ENCODE measurements at places on chromosomes 2 and 18.

DNA sequence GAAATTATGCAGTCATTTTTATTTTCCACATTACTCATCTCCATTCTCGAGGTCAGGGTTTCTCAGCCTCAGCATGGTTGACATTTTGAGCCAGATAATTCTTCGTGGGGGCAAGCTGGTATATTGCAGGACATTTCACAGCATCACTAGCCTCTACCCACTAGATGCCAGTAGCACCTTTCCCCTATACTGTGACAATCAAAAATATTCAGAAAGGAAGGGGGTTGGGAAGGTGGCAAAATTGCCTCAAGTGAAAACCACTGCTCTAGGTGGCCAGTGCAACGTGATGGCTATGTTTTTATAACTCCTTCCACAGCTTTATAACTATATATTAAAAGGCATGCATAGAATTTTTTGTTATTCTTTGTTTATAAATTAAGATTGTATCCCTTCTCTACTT is 294.5 kb downstream of the CNTNAP5 start:
- DNase-seq: no peak

DNA sequence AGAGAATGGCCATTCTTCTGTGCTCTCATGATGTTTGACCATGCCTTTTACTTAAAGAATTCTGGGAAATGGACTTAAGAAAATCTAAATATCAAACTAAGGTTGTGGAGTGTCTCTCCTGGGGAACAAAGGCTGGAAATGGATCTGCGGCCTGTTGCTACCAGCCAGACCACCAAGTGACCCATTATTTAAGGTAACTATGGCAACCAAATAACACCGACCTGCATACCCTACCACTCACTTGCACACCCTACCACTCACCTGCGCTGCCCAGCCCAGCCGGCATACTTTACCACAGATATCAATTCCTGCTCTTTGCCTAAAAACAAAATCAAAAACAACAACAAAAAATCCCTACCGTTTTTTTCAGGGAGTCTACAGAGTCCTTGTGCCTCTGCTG is 203.2 kb downstream of the NBAS start:
- no peak for DNase-seq

DNA sequence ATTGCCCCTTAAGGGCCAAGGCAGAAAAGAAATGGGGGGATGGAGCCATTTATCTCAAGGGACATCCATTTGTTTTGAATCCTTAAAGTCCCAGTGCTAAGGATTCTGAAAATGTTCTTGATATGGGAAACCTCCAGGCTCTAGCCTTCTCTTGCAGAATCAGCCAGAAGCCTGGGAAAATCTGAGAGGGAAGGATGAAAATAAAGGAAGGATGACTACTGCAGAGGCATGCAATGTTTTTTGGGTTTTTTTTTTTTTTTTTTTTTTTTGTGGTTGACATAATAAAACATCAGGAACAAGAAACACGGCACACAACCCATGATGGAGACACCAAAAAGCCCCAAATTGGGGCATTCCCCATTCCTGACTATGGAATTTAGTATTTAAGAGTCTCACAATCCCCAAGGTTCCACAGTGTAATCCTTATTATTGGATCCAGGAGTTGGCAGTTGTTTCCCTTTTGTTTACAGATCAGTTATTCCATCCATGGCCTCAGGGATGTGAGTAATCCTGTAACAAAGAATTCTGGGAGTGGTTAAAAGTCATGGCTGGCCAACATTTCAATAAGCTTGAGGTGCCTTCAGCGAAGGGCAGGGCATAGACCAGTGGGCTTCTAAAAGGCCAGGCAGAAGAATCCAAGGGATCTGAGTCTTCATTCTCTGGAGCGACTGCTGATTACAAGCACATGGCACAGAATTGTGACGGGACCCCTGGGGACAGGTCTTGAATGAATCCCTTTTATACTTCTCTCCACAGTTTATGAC is 337.5 kb downstream of the GULP1 start:
- DNase-seq: no peak

- no peak for DNase-seq
Measured at GRCh38 chr2:240423788-240424191, 11.7 kb upstream of the GPC1 start.

- DNase-seq: peak; percentile 39
Measured at GRCh38 chr2:129801575-129801974, 177.9 kb upstream of the RAB6C start.

GRCh38 chr2:102239344-102239743 is 52.5 kb downstream of the IL1RL2 start:
- DNase-seq: no peak

- DNase-seq: no peak
Measured at GRCh38 chr2:208074610-208075356, 49.5 kb upstream of the PLEKHM3 start.

DNA sequence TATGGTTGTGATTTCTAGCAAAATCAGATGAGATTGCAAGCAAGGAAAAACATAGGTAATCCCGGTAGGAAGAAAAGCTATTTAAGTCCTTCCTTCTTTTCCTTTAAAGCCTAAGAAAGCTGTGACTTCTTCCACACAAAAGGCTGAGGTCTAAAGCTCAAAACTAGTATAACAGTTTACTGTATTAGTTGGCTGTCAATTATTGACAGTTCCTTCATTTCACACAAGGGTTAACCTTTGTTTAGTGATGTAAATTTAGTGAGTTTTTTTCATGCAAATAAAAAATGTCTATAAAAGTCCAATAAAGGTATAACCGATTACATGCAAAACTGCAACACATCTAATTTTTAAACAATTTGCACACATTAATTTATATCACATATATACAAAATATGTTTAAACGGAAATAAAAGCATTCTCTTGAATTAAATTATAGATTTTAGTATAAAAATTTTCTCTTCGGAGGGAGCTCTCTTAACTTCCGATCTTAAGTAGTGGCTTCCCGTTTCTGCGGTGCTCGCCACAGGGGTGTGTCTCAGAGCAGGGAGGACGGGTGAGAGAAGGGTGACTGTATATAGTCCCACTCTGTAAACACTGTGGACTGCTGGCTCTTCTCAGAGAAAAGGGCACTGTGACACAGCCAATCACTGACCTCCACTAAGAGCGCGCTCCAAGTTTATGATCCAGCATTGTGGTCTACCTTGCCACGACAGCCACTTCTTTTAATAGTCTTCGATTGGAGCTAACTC is 33.4 kb downstream of the TTR start:
- DNase-seq: no peak

DNA sequence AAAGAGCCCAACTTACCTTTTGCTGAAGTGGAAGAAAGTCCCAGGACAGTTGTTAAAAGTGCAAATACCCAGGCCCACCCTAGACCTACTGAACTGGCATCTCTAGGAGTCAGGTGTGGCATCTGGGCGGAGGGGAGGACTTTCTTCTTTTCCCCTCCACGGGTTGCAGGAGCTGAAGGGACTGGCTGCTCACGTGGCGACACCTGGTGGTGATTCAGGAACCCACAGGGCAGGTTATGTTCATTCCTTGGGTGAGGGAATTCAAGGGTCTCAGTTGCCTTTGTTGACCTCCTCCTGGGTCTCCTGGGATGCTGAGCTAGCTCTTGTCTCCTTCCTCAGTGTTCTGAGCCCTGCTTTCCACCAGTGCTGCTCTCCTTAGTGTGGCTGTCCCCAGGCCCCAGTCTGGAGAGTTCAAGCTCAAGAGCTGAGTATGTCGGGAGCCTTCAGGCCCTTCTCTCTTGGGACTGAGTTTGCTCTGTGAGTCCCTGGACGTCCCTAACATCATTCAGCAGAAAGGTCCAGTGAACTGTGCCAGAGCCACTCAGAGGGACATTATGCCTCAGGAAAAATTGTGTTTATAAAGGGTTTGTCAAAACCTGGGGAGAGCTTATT is 56.9 kb downstream of the DYSF start:
- peak; percentile 81 for DNase-seq

DNA sequence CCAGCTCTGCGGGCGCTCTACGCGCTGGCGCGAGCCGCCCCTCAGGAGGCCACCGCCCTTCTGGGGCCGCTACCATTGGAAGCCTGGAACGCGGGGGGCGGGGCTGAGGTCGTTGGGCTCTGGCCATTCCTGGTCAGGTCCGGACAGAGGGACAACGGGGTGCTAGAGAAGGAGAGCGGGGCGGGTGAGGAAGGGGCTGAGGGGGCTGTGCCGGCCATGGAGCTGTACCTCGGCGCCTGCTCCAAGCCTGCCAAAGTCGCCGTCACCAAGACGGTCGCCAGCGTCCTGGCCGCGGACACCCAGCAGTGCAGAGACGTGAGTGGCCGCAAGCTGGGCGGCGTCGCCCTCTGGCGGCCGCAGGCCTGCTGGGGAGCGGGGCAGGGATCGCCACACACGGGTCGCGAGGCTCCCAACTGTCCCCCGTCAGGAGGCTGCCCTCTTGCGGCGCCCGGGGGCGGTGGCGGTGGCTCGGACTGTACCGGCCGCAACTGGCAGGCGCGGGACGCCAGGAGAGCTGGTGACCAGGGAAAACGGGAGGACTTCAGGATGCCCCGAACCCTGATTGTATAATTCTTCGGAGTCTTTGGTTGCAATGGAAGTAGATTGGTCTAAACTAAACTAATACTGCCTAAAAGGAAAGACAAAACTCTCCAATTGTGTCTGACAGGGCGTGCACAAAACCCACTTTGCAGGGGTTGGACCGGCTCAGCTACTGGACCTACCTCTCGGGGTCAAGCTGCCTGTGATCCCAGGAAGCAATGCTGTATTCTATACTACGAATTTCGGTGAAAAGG is at the start of gene FSIP2:
Gene FSIP2 (plus strand): TSS at position 126 of the 794 bp plus-strand sequence. CDS start 91 bp downstream, at position 217.
- peak; percentile 60 for DNase-seq

GRCh38 chr18:12796448-12796847 is 87.6 kb downstream of the PTPN2 start:
- DNase-seq: no peak

DNA sequence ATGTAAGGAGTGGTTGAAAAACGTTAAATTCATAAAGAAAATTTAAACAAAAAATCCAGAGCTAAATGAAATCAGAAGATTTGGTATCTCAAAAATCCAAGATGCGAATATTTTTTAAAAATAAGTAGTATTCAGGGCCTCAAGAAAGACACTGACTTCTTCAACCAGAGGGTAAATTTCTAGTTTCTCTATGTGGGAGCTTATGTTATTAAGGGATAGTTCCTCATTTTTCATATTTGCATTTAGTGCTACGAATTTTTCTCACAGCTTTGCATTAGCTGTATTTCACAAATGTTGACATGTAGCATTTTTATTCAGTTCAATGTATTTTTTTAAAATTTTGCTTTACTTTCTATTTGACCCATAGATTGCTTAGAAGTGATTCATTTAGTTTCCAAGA is 454.7 kb downstream of the CBLN2 start:
- DNase-seq: no peak

- no peak for DNase-seq
Measured at GRCh38 chr18:40124107-40124506, 1830.9 kb upstream of the PIK3C3 start.

DNA sequence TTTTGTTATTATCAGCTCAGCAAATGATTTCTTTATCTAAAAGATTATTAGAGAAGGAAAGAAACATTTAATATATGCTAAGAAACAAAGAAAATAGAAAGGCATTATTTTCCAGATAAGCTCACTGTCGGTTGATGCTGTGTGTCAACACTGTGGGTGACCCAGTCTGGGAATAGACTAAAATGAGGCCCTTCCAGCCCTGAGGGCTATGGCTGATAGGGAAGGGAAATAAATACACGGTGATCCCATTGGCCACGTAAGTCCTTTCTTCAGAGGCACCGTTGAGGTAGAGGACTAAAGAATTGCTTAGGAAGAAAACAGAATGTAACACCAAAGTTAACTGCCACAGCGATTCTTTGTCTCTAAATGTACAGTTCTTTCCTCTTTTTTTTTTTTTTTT is 1.8 kb downstream of the ABCB11 start:
- DNase-seq: no peak

DNA sequence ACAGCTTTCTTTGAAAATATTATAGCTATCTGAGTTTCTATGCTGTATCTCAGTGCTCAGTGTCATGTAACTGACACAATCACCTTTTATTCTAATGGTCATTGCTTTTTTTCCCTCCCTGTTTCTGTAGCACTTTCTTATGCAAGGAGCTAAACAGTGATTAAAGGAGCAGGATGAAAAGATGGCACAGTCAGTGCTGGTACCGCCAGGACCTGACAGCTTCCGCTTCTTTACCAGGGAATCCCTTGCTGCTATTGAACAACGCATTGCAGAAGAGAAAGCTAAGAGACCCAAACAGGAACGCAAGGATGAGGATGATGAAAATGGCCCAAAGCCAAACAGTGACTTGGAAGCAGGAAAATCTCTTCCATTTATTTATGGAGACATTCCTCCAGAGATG is 56.4 kb downstream of the SCN2A start:
- DNase-seq: no peak

DNA sequence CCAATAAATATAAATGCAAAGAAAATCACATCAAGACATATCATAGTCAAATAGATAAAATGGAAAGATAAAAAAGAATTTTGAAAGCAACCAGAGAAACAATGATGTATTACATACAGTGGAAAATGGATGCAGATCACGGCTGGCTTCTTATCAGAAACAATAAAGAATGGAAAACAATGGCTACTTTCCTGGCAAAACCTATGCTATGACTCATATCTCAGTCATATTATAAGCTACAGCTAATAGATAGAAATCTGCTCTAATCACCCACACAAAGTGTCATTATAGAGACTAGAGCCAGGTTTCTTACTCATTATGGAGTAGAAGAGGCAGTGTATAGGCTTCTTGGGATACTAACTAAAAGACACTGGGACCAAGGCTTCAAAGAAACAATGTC is 93.5 kb upstream of the TACR1 start:
- DNase-seq: no peak

DNA sequence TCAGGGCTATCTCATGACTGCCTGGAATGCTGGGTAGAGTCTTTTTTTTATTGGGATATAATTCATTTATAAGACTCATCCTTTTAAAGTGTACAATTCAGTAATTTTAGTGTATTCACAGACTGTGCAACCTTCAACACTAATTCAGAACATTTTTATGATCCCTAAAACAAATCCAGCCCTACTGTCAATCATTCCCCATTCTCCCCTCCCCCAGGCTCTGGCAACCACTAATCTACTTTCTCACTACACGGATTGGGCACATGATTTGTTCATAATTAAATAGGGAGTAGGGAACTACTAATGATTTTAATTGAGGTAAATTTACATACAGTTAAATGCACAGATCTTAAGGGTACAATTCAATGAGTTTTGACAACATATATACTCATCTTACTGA is 225.7 kb downstream of the CDCA7 start:
- no peak for DNase-seq

- DNase-seq: no peak
Measured at GRCh38 chr2:70837980-70838925, 2.6 kb upstream of the CD207 start.

GRCh38 chr18:27608742-27609141 is 423.6 kb upstream of the CHST9 start:
- no peak for DNase-seq

DNA sequence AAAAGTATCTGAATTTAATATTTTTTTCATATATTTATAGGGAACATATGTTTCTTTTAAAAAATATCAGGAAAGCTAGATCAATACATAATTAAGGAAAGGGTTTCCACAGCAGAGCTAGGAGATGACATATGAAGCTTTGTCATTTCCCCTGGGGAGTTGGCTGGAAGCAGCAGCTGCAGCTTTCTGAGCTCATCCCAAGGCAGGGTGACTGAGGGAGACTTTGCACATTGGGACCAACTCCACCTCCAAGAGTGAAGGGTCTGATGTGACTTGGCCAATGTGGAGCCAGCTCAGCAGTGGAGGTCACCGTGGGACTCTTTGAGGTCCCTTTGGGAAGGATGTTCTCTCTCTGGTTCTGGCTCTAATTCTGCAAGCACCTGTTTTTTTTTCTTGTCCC is 315.1 kb downstream of the RDH14 start:
- DNase-seq: no peak
